Pons (tissue), 1 donor: ENCODE measurements at places on chromosomes 5 and 9.

GRCh38 chr5:171424726-171425125, 5.3 kb downstream of the FGF18 start:
- no peak for DNase-seq

- DNase-seq = no peak
Measured at GRCh38 chr5:80632700-80633099, 21.8 kb upstream of the MSH3 start.

DNA sequence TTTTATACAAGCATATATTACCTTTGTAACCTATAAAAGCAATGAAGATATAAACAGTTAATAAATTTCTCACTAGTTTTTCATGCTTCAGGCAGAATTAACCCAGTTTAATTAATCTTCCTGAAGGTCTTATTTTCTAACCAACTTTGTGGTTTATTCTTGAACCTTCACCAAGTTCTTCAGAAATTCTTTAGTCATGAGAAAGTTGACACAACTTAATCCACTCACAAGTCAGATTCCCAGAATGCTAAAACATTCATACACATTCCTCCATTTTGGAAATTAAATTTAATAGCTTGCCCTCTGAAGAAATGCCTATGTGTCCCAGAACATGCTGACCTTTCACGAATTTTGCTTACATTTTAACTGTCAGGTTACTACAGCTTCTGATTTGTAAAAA, 105.4 kb upstream of the PAM start:
- no peak for DNase-seq

DNA sequence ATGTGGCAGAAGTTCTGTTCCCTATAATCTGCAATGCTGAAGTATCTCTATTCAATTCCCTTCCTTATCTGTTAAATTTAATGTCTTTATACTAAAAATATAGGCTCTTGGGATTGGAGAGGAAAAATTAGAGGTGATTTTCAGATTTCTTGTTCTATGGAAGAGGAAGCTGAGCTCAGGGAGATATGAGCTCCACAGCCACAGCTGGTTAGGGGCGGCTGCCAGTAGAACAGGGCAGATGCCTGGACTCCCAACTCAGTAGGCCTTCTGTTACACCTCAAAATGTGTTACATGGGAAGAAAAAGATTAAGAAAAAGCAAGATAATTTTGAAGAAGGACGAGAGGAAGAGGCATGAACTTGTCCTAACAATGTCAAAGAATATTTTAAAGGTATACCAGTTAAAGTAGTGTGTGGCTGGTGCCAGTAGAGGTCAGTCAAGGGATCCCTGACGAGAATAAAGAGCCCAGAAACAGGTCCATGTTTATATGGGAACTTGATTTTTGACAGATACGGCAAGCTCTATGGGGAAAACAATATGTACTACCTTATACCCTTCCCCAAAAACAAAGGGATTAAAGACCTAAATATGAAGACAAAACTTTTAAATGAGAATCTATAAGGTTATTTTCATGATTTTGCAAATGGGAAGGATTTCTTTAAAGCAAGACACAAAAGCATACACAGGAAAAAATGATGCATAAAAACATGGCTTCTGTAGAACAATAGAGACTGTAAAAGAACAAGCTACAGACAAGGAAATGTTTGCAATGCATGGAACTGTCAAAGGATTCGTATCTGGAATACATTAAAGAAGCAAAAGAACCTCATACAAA, 28.7 kb downstream of the DNAJC21 start:
- DNase-seq = peak; percentile 30

- no peak for DNase-seq
Measured at GRCh38 chr5:82938901-82939725, 138.1 kb downstream of the TMEM167A start.

- DNase-seq = no peak
Measured at GRCh38 chr5:78505860-78506259, 142.7 kb downstream of the LHFPL2 start.

DNA sequence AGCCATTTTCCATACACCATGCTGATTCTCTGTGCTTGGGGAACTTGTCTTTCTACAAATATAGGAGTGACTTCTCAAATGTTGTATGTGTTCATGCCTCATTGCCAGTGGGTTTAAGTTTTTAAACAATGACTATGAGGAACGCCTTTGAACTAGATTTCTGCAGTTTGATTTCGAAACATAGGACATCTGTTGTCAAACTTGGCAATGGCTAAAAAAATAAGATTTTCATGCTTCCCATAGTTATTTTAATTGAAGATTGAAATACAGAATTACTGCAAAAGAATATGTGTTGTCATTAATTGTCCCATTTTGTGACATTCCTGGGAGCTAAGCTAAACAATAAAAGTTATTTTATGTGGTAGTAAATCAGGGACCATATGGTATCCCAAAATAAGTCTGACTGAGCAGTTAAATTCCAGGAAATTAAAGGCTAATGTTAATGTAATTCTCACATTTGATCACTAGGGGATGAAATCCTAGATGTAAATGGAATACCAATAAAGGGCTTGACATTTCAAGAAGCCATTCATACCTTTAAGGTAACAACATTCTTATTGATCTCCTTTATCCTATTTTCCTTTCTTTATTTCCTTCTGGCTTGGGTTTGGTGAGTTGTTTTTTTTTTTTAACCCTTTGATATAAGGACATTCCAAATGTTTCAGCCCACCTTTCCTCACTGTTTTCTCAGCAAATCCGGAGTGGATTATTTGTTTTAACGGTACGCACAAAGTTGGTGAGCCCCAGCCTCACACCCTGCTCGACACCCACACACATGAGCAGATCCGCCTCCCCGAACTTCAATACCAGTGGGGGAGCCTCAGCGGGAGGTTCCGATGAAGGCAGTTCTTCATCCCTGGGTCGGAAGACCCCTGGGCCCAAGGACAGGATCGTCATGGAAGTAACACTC, 116.7 kb downstream of the GOLPH3 start:
- no peak for DNase-seq

GRCh38 chr5:111977436-111977829, 220.4 kb upstream of the NREP start:
- no peak for DNase-seq

DNA sequence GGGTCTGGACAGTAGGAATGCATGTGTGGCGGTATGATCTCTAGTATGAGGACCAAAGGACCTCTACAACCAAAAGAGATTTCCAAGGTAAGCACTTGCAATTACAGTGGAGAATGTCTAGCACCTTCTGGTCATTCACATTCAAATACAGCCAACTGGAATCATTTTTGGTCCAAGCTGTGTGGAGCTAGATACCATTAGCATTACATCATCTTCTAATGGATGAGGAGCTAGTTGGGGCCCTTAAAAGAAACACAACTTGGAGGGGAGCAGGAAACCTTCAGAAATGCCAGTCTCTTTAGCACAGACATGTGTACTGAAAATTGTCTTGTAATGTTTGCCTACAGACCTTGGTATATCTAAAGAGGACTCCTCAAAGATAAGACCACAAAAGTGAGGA, 244.7 kb downstream of the BNC2 start:
- no peak for DNase-seq

- DNase-seq = no peak
Measured at GRCh38 chr9:137149942-137150616, 11.1 kb downstream of the GRIN1 start.

DNA sequence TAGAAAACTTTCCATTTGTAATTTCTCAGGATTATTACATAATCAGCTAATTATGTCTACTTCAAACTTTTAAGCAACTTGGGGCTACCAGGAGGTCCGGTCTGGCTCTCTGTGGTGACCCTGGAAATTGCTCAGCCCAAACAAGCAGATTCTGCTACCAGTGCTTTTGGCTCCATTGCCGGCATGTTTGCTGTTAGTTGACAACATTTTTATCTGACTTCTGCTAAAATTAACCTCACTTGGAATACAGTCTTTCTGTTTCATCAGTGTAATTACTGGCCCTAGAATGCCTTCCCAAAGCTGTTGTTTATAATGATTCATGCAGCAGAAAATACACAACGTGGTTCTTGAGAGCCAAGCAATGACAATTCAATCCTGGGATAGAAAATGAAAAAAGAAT, 38.5 kb upstream of the FAM81B start:
- DNase-seq = no peak

- no peak for DNase-seq
Measured at GRCh38 chr5:113093558-113093957, 117.0 kb downstream of the DCP2 start.

GRCh38 chr9:135269912-135270830, 182.7 kb downstream of the OLFM1 start:
- no peak for DNase-seq

DNA sequence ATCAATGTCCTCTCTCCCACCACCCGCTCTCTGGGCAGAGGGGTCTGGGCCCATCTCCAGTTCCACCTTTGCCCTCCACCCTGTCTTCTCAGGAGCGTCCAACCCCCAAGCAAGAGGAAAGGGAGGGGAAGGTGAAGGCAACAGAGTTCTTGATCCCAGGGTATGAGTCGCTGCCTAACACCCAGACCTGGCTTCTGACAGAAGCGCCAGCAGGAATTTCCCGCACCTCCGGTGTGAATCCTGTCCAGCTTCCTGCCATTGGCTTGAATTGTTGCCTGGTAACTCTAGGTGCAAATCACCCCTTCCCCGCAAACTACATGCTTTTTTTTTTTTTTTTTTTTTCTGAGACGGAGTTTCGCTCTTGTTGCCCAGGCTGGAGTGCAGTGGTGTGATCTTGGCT, 84.2 kb upstream of the IER5L start:
- no peak for DNase-seq

GRCh38 chr5:10578869-10579268, 15.0 kb downstream of the ANKRD33B start:
- DNase-seq = no peak

DNA sequence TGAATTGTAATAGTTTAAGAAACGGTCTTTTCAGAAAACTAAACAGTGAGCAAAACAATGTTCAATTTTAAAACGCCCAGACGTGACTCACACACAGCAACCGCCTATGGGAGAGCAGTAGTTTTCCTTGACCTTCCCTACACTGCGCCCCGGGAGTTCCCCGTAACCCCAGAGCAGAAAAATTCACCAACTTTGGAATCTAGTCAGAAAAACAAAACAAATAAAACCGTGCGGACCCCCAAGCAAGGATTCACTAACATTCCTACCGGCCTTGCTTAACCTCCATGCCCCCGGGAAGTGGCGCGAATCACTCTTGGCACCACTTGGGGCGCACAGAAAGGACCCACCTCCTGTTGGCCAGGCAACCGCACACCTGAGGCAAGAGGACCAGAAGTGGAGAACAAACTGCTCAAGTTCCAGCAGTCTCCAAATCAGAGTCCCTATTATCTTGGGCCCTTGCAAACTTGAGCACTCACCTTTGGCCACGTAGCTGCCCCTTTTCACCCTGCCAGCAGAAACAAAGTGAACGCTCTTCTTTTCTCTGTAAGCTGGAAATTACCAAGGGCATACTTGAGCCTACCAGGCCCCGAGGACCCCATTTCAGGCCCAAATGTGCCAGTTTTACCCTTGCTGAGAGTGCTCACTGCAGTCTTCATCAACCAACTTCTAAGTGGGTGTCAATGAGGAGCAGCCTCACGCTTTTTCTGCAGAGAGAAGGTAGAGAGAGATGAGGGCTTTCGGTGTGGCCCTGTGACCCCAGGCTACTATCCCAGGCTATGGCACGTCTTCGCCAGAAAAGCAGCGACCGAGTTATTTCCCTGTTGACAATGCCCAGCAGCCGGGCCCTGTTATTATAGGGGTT, 189.7 kb downstream of the MEF2C start:
- no peak for DNase-seq

DNA sequence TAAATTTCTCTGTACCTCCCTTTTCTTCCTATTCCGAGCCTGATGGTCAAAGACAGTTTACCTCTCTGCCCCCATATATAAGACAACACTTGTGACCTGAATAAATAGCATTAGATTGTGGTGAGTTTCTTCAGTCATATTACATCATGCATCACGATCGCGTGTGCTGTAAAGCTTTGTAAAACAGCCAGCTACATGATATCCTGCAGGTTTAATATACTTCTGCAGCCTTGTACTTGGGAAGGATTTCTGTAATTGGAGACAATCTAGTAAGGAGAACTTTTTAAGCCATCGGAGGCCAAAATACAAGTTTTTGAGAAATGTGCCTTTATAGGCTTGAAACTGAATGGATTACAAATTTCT, 711.8 kb upstream of the WWC1 start:
- no peak for DNase-seq

DNA sequence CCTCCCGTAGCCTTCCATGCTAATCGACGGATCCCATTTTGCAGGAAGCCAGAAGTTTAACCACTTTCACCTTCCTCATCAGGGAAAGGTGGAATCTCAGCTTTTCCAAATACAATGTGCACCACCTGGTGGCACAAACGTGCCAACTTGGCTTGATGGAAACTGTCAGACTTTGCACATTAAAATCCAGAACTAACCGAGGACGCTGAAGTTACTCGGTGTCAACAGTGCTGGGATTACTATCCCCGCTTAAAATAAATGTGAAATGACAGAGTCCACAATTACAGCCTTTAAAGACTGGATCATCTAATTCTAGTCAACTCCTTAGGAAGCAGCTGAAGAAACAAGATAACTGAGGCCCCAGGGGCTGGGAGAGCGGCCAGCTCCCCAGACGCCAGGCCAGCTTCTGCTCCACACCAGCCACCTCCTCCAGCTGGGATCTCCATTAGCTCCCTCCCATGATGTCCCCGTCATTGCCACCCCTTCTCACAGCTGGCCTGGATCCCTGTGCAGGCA, 50.1 kb upstream of the RETREG1 start:
- DNase-seq = peak; percentile 69

DNA sequence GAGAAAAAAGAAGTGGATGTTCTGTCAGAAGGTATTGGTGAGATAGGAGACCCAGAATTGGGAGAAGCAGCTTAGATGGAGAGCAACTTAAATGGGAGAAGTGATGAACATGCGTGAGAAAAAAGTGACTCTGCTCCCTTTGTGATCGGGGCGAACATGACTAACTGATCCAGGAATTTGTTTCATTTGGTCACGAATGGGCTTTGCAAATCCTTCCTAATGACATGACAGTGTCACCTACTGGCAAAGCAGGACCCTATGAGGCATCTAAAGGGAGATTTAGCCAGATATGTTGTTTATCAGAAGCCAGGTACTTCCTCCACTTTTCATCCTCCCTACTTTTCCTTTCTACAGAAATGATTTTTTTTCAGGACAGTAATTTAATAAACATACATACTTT, 787.4 kb upstream of the RGMB start:
- DNase-seq = no peak

DNA sequence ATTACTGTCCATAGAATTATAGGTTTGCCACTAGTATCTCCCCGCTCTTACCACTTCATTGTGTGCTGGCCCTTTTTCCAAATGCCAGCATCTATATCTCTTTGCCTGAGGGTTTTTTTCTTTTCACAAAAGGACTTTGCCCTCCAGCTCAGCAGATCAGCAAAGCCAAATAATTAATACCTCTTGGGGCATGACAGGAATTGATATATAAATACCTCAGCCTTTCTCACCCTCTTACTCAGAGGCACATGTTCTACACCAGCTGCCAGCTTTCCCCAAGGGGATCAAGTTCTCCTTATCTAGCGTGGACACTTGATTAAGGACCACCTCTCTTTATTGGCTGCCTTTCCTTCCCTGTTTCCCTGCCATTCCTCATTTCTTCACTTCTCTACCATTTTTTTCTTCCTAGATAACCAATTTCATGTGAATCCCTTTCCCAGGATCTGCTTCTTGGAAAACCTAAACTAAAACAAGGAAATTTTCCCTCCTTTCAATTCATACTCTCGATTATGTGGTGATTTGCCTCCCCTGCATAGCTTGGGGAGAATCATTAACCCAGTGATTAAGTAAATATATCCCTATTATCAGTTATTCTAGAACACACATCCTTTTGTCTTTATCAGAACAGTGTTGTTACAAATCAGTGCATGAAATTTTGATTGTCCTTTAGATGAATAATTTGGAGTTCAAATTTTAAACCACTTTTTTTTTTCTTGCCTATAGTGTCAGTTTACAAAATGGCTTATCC, 6.9 kb upstream of the NUDT12 start:
- DNase-seq = no peak

- DNase-seq = no peak
Measured at GRCh38 chr9:82148426-82148810, 159.8 kb downstream of the SPATA31D1 start.
